Lung microvascular endothelial cell (primary cell): ENCODE measurements at places on chromosomes 5 and 9.

DNA sequence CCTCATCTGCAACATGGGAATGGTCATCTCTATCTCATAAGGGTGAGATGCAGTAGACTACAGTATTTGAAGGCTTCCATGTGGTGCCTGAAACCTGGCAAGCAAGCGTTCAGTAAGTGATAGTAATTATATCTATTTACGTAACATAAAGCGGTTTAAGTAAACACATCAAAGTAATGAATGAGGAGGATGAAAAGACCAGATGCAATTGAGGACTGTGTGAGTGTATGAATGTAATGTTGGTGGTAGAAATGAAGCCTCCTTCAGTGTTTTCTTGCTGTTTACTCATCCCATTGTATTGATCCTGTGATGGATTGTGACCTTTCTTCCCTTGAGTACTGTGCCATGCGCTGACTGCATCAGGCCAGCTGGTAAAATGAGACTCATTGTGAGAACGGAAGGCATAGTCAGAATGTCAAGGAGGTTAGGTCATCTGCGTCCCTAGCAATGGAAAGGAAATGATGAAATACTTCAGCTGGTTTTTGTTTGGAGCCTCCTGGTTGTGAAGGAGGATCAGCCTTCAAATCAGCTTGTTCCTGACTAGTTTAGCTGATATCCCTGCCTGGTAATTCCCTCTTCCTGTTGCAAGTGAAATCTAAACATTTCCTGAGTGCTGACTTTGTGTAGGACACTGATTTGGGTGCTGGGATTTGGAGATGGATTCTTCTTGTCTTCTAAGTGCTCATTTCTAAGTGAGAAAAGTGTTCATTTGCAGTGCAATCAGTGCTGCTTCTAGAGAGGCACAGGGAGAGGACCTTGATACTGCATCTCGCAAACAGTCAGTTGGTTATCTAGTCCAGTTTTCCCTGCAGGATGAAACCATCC, 35.6 kb downstream of the TNFSF8 start:
- DNase-seq = peak; percentile 63

GRCh38 chr5:159439002-159439401, 108.7 kb upstream of the IL12B start:
- DNase-seq = no peak

DNA sequence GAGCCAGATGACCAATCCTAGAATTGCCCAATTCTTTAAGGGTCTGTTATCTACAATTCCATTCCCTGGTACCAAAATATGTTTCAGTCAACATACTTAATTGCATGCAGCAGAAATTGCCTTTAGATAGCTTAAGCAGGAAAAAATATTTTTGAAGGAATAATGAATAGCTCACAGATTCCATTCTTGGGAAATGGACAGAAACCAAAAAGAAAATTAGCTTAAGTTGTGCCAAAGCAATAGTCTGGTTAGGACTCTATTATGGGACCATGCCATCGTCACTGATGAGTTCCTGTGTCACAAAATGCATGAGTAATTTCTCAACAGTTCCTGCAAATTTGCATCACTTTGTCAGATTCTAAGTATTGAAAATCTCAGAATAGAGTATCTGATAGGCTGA, 12.3 kb downstream of the ACTBL2 start:
- DNase-seq = no peak

DNA sequence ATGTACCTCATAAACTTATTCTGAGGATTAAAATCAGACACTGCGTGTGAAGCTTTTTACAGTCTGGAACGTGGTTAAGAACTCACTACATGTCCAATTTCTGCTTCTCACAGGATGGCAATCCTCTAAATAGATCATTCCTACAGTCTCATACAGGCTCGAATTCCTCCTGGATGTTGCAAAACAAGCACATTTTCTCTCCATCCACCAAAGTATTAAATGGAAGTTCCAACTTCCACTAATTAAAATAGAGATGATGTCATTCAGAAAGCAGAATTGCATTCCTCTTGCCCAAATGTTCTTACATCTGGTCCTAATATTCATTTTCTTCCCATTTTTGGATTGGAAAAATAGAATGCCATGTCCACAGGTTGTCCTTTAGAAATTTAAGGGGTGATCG, 145.5 kb upstream of the PCA3 start:
- DNase-seq = no peak

DNA sequence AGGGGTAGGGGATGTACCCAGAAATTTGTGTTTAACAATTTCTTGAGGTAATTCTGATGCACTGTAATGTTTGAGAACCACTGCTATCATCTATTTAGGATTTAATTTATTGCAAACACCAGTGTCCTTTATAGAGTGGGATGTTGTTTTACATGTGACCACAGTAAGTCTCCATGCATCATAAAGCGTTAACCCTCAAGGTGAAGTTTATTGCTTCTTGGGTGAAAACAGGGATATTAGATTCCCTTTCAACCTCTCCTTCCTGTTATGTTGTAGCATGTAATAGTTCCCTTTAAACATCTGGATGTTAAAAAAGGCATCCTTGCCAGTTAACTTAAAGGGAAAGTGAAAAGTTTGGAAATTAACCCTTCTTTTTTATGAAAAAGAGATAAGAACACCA, 35.8 kb upstream of the ATG10 start:
- no peak for DNase-seq

- DNase-seq = no peak
These were observed 5.2 kb downstream of the HNRNPAB start for GRCh38 chr5:178209334-178210072.

GRCh38 chr9:137286975-137287383, 9.5 kb downstream of the TOR4A start:
- DNase-seq = peak; percentile 77

DNA sequence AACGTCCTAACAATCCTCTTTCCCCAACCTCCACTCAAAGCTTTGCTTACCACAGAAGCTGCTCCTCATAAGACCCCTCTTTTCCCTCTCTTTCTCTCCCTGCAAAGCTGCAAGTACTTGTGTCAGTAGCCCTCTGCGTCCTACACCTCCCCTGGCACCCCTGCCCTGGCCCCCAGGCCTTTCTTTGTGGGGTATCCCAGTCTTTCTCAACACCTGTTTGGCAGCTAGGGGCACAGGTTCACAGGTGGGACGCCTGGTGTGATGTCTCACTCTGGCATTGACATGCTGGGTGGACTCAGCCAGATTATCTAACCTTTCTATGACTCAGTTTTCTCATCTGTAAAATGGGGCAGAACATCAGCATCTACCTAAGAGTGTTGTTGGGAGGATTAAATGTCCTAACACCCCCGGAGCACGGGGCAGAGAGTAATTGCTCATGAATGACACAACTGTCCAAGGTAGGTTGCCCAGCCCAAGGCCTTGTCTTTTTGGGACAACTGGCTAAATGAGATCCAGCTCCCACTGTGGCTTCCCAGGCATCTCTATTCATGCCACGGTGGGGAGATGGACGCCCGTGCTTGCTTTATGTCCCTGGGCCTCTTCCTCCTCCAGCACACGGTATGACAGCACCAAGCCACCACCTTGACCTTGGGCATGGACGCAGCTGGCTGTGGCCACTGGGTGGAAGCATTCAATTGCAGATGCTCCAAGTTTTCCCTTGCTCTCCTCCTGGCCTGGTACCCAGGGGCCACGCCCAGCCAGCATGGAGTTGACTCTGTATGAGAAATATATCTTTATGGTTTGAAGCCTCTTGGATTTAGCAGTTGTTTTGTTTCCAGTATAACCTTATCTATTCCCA, 190.4 kb downstream of the RGS3 start:
- no peak for DNase-seq

DNA sequence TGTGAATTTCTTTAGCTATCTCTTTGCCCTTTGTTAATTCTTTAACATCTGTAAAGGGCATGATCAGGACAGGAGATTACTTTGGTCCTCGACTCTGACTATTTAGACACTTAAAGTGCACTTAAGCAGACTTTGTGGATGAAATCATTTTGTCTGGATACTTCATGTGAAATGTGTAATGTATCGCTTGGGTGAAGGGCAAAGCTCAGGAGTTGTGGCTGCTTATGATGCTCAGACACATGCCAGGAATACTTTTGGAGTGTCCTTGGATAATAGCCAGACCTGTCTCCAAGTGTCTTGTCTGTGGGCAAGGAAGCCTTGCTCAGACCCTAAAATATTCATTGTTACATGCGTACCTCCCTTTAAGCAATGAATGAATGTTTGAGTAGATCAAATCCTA, 87.8 kb downstream of the RAI14 start:
- peak; percentile 36 for DNase-seq

DNA sequence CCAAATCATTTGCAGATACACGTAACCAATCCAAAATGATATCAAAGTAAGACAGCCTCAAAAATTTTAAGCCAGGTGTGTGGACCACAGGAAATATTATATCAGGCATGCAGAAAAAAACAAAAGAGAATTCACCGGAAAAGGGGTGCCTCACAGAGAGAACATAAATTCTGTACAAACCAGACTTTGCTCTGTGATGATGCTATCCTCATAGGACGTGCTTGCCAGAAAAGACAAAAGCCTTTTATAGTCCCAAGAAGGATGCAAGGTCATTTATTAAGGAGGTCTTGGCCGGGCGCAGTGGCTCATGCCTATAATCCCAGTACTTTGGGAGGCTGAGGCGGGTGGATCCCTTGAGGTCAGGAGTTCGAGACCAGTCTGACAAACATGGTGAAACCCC, 16.8 kb upstream of the ATP6V1G1 start:
- DNase-seq = no peak

GRCh38 chr5:16427587-16427986, 38.0 kb downstream of the ZNF622 start:
- no peak for DNase-seq

GRCh38 chr5:147965715-147966114, 59.4 kb upstream of the C5orf46 start:
- no peak for DNase-seq

DNA sequence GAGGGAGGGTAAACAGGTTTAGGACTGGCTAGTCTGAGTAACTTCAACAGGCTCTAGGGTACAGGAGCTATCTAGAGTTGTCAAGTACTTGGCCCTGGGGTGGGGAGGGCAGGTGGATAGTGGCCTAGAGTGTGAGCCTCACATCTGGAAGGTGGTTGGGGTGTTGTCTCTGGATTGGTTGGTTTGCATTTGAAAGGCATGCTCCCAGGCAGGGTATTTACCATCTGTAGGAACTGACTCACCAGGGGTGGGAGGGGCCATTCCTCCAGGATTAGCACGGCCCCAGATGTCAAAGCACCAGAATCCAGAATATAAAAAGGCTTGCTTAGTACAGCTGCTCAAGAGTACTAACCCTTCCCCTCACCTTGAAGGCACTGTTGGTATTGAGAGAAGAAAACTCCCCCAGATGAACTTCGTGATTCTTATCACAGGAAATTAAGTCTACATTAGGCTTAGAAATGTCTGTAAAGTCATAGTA, 193.3 kb downstream of the NTRK2 start:
- peak; percentile 37 for DNase-seq

- no peak for DNase-seq
These were observed 94.8 kb downstream of the SLC1A3 start for GRCh38 chr5:36701085-36701698.

GRCh38 chr5:150626853-150627276, 13.6 kb upstream of the SYNPO start:
- DNase-seq = peak; percentile 75

- DNase-seq = peak; percentile 63
These were observed 341.8 kb upstream of the KIF2A start for GRCh38 chr5:61964201-61964600.

GRCh38 chr9:88077071-88077617, 61.1 kb downstream of the SPATA31C2 start:
- DNase-seq = no peak

GRCh38 chr9:36625006-36625615, 52.4 kb downstream of the MELK start:
- DNase-seq = peak; percentile 47

DNA sequence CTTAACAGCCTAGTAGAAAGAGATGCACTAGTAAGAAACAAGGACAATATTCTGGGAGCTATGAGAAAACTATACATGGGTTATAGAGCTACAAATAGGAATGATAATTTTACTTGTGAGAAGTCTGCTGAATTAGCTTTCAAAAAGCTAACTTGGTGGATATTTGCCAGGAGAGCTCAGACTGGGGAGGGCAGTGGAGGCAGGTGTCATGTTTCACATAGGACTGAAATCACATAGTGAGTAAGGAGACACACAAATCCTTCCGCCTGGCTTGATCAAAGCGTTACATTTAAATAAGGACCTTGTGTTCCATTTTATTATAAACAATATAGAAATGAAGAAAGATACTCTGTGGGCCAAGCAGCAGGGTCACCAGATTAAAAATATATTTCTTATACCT, 235.0 kb downstream of the ISL1 start:
- DNase-seq = no peak

DNA sequence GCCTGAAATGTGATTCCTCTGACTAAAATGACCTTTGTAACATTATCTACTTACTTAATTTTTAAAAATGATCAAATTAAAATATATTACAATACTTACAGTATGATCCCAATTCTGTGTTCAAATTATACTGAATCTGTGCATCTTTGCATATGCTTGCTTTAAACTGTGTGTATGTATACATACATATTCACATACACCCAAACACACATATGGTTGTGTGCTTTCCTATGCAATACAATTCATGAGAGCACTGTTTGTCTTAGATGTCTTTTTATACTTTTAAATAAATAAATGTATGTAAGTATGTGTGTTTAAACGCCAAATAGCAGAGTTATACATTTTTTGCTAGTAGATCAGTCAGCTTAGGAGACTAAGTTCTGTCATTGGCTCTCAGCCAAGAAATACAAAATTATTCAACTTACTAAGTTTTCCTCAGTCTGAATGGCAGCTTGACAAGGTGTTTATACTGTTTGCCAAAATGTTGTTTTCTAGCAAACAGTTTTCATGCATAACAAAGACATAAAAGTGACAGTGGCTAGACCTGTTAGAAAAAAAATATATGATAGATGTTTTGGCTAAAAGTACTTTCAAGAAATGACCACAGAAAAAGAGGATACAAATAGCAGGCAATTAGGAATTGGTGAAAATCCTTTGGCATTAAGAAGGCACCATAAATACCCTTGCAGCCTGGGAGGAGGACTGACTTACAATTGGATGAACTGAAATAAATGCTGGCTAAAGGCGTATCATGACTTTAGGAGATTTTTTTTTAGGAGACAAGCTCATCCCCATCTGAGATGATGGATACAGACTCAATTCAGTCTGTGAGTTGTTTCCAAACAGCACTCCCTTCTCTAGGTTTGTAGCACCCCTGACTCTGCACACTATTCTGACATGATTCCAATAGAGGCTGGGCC, 7.9 kb downstream of the TICAM2 start:
- peak; percentile 61 for DNase-seq

- no peak for DNase-seq
These were observed 312.2 kb downstream of the SPOCK1 start for GRCh38 chr5:137186759-137187461.

DNA sequence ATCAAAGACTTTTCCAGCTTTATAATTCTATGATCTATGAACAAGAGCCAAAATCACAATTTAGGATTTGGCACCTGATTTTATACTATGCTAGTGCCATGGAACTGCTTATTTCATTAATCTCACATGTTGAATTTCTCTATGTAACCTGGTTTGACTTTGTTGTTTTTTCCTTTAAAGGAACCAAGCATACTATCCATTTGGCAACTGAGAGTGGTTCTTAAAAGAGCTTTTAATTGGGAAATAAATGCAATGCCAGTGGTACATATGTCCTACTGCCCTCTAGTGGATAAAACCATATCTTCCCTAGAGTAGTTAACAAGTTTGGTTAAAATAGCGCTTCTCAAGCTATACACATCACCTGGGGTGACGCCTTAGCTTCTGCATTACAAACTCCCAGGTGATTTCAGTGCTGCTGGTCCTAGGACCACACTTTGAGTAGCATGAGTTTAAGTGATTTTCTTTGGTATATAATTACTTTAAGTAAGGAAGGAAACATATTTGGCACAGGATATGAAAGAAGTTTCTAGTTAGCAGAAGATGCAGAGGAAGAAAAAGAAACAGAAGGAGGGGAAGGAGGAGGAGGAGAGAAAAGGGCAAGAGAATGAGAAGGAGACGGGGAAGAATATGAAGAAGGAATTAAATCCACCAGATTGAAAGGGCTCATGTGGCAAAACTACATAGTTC, 56.8 kb downstream of the FGF10 start:
- DNase-seq = peak; percentile 66
